ENCODE measurements at places on chromosomes 13 and 19.

- DNase-seq = no peak
These were observed 114.9 kb upstream of the WASF3 start for GRCh38 chr13:26442541-26442940.

- DNase-seq = no peak
These were observed 30.3 kb upstream of the ZNF835 start for GRCh38 chr19:56701895-56702294.

- DNase-seq = no peak
These were observed 54.0 kb downstream of the FLT1 start for GRCh38 chr13:28440774-28441504.

- no peak for DNase-seq
These were observed 10.5 kb downstream of the PEAK3 start for GRCh38 chr19:2271234-2272103.

GRCh38 chr13:40874138-40874779 lies 84.8 kb downstream of the SLC25A15 start:
- no peak for DNase-seq

Measured in activated T-helper 1 cell treated with anti-CD3 and anti-CD28 coated beads, Interleukin-2, amount 50 U/mL, for 16 hours (primary cell).